ENCODE measurements at places on chromosomes 2 and 18. TPM values are rescaled to one million over a fixed set of nuclear protein-coding genes. Genes with fewer than 3 reads are reported as not detected.
A peak's percentile ranks its signal among the peaks of the same experiment; 100 is the strongest.

DNA sequence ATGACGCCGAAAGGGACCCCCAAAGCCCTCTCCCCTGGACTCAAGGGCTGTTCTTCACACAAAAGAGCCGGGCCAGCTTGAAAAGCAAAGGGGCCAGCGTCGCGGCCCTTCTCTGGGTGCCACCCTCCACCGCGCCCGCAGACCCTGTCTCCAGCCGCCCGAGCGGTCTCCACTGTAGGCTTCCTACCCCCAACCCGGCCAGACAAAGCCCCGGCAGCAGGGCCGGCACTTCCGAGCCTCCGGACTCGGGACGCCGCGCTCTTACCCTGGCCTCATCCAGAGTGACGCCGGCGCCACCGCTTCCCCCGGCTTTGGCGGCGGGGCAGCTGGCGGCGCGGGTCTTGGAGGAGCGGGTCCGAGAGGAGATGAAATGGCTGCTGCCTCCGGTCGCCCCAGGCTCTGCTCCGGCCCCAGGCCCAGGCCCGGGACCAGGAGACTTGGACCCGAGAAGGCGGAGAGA, 603 bp downstream of the ATAD2B start:
- DNase-seq = peak; percentile 46
- no peaks in the 10 kb centered on the region for H3K4me1 ChIP-seq
- no peaks in the 10 kb centered on the region for H3K27me3 ChIP-seq

The MAP3K19 gene
- not detected for total RNA-seq

GRCh38 chr2:208112969-208113368, 11.4 kb downstream of the CRYGD start:
- H3K4me3 ChIP-seq = peak overlapping the region; percentile 77
- peaks cover 5% of the 10 kb centered on the region for H3K36me3 ChIP-seq
- H3K27ac ChIP-seq = peak overlapping the region; percentile 16

The WIPF1 gene
- total RNA-seq = 5.1 TPM

The IHH gene
- 0.11 TPM for total RNA-seq

- H3K36me3 ChIP-seq = no peaks in the 10 kb centered on the region
- H3K4me1 ChIP-seq = peaks cover 4% of the 10 kb centered on the region
- H3K27ac ChIP-seq = no peak overlapping the region
- peak overlapping the region; percentile 68 for H3K4me3 ChIP-seq
Measured at GRCh38 chr2:85089585-85089984, 43.6 kb upstream of the TCF7L1 start.

DNA sequence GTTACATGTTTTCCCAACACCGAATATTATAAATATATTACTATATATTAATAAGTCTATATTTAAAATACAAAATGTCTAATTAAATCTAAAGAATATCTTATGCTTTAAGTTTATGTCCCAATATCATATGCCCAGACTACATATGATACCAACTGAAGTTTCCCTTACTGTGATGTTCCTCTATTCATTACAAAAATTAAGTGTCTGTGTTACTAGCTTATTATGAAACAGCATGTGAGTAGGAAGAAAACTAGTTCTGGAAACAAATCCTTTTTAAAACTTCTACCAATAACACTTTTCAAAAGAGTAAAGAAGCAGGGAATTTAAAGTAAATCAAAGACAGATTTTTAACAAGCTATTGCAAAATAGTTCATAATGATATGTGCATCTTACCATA, 17.8 kb downstream of the HNRNPLL start:
- no peak for DNase-seq
- H3K36me3 ChIP-seq = peaks cover 64% of the 10 kb centered on the region
- H3K4me3 ChIP-seq = no peak overlapping the region
- H3K27me3 ChIP-seq = no peaks in the 10 kb centered on the region
- H3K4me1 ChIP-seq = peaks cover 2% of the 10 kb centered on the region

DNA sequence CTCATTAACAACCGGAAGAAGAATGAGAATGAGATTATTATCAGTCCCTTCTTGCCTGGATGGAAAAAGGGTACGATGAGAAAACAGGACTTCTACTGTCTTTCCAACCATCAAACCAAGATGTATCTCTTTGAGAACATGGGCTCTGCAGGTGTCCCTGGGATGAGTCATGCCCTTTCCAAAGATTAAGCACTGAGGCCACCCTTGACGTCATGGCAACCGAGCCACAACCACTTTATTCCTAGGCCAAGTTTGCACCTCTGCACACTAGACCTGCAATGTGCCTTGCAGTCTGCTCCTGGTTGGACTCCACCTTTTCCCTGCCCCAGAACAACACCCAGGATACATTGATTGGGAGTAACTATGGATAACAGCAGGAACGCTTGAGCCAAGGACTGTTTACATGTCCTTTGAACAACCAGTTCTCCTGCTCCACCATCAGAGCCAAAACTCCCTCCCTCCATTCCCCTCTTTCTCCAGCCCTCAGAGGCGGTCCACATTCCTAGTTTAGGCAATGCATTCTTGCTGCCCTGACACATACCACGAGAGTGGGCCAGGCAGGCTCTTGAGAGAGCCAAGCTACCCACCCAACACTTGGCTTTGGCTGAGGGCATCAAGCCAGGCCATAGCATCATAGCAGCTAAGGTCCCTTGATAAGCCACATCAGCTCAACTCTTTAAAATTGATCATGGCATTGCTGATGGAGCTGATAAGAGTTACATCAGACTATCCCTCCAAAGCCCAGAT, 310.7 kb downstream of the TNS1 start:
- H3K27me3 ChIP-seq = no peaks in the 10 kb centered on the region
- H3K4me1 ChIP-seq = no peaks in the 10 kb centered on the region
- H3K4me3 ChIP-seq = no peak overlapping the region
- DNase-seq = no peak
- H3K27ac ChIP-seq = no peak overlapping the region
- H3K36me3 ChIP-seq = no peaks in the 10 kb centered on the region

GRCh38 chr2:32745191-32745590, 117.3 kb downstream of the TTC27 start:
- H3K27me3 ChIP-seq = no peaks in the 10 kb centered on the region
- no peak overlapping the region for H3K27ac ChIP-seq
- no peaks in the 10 kb centered on the region for H3K36me3 ChIP-seq
- H3K4me3 ChIP-seq = no peak overlapping the region

- no peak overlapping the region for H3K4me3 ChIP-seq
- DNase-seq = no peak
- peaks cover 6% of the 10 kb centered on the region for H3K4me1 ChIP-seq
- no peaks in the 10 kb centered on the region for H3K36me3 ChIP-seq
- no peak overlapping the region for H3K27ac ChIP-seq
- H3K27me3 ChIP-seq = no peaks in the 10 kb centered on the region
Measured at GRCh38 chr2:18647731-18648130, 58.4 kb upstream of the NT5C1B start.

GRCh38 chr18:78983512-78983911, 3.9 kb downstream of the SALL3 start:
- peaks cover 3% of the 10 kb centered on the region for H3K36me3 ChIP-seq

DNA sequence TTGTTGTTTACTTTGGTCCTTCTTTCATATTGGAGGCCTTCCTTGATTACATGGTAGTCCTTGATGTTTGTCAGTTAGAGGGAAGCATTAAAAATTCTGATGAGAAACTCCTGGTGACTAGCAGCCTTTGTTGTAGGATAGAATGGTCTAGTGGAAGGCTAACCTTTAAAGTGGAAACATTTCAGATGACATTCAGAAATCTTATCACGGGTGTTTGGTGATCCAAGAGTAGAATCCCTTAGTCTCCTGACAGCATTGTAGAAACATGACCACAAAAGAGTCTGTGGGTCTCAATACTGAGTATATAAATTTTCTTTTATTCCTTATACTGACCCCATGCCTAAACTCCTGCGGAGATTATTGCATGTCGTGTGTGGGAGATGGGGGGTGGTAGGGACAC, 13.4 kb downstream of the MARCHF7 start:
- no peak for DNase-seq
- H3K36me3 ChIP-seq = peaks cover 55% of the 10 kb centered on the region
- no peaks in the 10 kb centered on the region for H3K4me1 ChIP-seq
- H3K27me3 ChIP-seq = no peaks in the 10 kb centered on the region

- H3K27me3 ChIP-seq = no peaks in the 10 kb centered on the region
- no peak overlapping the region for H3K27ac ChIP-seq
- DNase-seq = no peak
- no peaks in the 10 kb centered on the region for H3K4me1 ChIP-seq
- H3K36me3 ChIP-seq = no peaks in the 10 kb centered on the region
Measured at GRCh38 chr18:48454261-48454757, 45.1 kb upstream of the ZBTB7C start.

The FAM110C gene
- 3.6 TPM for total RNA-seq

GRCh38 chr2:179594268-179595112, 266.9 kb downstream of the ZNF385B start:
- no peak overlapping the region for H3K4me3 ChIP-seq
- H3K36me3 ChIP-seq = no peaks in the 10 kb centered on the region
- H3K27me3 ChIP-seq = no peaks in the 10 kb centered on the region
- H3K4me1 ChIP-seq = no peaks in the 10 kb centered on the region
- DNase-seq = no peak

GRCh38 chr2:75614162-75614651, 32.4 kb upstream of the MRPL19 start:
- H3K4me3 ChIP-seq = no peak overlapping the region
- no peaks in the 10 kb centered on the region for H3K36me3 ChIP-seq
- DNase-seq = no peak
- no peak overlapping the region for H3K27ac ChIP-seq

- H3K4me1 ChIP-seq = no peaks in the 10 kb centered on the region
- no peak overlapping the region for H3K27ac ChIP-seq
- no peaks in the 10 kb centered on the region for H3K27me3 ChIP-seq
- no peak overlapping the region for H3K4me3 ChIP-seq
Measured at GRCh38 chr2:10833021-10833420, 20.4 kb upstream of the PDIA6 start.

The ANTXR1 gene
- total RNA-seq = 37.3 TPM

The NIFK gene
- total RNA-seq = 180 TPM

The MREG gene
- total RNA-seq = 21.8 TPM

Data from H9 (cell line).